ENCODE measurements at places on chromosomes 1 and 21.

DNA sequence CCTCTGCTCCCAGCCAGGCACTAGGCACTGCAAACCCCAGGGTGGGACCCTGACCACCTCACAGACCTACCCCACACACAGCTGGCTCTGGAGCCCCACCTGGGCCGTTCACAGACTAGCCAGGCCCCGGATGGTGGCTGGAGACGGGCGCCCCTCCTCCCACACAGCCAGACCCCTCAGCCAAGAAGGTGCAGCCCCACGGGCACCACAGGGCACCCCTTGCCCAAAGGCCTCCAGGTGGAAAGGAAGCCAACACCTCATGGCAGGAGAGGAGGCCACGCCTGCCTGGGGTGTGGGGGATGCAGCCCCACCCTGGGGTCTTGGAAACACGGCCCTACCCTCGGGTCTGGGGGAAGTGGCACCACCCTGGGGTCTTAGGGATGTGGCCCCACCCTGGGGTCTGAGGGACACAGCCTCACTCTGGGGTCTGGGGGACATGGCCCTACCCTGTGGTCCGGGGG, 44.6 kb downstream of the WNT9A start:
- no peak for DNase-seq

DNA sequence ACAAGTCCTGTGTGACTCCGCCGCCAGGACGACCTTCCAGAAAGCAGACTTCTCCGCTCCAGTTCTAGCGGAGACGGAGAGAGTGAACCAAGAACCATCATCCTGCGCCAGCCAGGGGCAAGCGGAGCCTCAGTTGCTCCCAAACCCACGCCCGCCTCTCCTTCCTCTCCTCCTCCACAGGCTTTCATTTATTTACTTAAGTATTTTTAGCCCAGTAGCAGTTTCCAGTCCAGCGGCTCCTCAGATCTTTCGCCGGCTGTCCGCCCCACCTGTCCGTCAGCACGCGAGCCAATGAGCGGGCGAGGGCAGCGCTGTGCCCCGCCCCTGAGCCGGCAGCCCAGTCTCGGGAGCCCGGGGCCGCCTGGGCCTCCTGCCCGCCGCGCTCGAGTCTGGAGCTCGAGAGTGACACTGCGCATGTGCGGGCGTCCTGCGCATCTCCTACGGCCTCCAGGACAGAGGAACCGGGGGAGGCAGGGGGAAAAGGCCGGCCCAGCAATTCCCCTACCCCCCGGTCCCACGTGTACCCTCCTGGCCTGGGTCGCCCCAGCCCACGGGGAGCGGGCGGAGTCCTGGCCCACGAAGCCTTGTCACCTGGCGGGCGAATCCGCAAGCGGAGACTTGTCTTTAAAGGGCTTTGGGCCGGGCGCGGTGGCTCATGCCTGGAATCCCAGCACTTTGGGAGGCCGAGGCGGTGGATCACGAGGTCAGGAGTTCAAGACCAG, at the start of gene FALEC:
Gene FALEC, plus strand, starts transcription at position 425 of the 722 bp plus-strand sequence.
- DNase-seq, result peak; percentile 83

DNA sequence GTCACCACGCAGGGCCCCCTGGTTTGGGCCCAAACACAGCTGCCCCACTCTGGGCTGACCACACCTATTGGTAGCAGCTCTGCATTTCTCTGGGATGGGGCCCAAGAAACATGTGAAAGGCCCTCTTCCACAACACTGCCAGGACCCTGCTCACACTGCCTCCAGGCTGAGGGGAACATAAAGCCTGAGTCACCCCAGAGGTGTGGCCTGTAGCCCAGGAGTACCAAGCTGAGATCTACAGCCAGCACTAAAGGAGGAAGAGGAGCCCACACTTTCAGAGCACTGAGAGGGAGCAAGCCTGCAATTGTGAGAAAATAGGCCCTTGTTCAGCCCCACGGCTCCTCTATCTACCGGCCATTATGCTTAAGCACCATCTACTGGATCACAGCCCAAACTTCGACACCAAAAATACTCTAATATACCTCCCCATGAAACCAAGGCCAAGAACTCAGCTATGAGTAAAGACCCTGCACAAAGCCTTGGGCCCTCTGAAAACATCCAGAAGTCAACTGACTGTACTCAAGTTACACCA, 14.4 kb upstream of the OR2T10 start:
- DNase-seq, result no peak

- DNase-seq, result no peak
Observed at GRCh38 chr1:168987330-168987729, 119.2 kb upstream of the ATP1B1 start.

DNA sequence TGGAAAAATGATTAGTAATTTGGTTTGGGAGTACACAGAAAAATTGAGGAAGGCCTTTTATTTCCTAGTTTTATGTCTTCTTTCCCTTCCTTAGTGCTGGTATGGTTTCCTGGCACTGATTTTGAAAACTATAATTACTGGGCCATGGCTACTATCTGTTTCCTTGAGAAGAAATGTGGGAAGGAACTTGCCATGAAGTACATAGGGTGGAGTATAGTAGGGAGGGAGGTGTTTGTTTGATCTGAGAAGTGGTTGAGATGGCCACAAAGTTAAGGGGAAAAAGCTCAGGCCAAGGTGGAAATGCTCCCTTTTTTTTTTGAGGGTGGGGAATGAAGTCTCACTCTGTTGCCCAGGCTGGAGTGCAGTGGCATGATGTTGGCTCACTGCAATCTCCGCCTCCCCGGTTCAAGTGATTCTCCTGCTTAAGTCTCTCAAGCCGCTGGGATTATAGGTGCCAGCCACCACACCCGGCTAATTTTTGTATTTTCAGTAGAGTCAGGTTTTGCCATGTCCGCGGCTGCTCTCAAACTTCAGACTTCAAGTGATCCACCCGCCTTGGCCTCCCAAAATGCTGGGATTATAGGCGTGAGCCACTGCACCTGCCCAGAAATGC, 11.3 kb downstream of the HJV start:
- DNase-seq, result no peak

DNA sequence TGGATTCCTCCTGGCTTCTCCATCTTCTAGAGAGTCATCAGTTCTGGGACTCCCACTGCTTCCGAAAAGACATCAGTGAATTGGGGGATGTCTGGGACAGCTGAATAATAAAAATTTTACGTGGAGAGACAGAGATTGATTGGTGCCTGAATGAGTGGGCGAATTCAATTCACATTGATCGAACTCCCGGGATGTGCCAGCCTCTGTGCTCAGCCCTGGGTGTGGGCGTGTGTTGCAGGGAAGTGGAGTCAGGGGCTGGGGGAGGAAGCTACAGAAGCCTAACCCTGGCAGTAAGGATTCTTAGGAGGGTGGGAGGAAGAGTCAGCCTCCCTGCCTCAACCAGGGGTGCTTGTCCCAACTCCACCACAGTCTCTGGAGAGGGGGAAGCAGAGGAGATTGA, 18.0 kb upstream of the STUM start:
- no peak for DNase-seq

DNA sequence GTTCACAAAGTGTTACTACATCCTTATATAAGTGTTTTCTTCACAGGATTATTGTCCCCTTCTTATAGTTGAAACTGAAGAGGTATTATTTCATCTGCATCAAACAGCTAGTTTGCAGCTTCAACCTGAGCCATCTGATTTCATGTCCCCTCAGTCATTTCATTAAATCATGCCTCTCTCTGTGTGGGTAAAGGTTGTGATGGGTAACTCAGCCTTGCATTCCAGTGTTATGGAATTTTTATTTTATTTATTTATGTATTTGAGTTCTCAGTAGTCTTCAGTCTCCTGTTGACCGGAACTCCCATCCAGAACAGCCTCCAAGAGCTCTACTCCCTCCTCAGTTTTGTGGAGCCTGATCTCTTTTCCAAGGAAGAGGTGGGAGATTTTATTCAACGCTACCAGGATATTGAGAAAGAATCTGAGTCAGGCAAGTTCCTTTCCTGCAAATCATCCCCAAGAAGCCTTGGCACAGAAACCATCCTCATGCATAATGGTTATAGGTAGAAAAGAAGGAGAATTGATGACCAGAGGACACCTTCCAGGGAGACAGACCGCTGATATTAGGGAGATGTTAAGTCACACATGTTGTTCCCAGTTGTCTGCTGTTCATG, 21.8 kb downstream of the CHD1L start:
- DNase-seq, result no peak

GRCh38 chr1:57311006-57311405, 112.9 kb downstream of the DAB1 start:
- no peak for DNase-seq

GRCh38 chr1:118204648-118205047, 19.6 kb upstream of the SPAG17 start:
- no peak for DNase-seq

Data from activated CD4-positive, alpha-beta T cell treated with anti-CD3 and anti-CD28 coated beads, Interleukin-2, amount 50 U/mL, for 4 hours (primary cell).